NCI-H187 (cell line): ENCODE measurements at places on chromosomes 7 and 10.

GRCh38 chr7:47523401-47523800 lies 58.5 kb downstream of the TNS3 start:
- no peak for DNase-seq

DNA sequence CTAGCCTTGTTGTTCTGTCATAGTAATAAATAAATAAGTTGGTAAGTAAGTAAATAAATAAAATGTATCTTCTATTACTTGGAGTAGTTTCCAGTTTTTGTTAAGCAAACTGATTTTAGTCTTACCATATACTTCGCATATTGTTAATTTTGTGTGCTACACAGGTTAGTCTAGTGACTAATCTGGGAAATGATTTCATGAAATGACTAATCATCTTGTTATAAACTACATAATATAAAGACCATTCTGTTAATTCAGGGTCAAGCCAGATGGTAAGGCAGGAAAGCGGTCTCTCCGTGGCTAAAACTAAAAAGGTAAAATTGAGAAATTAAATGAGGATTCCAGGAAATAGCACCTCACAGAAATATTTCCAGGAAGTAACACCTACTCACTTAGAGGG lies 58.5 kb upstream of the FOXP2 start:
- DNase-seq: no peak

GRCh38 chr10:1696106-1696505 lies 41.2 kb downstream of the ADARB2 start:
- no peak for DNase-seq

DNA sequence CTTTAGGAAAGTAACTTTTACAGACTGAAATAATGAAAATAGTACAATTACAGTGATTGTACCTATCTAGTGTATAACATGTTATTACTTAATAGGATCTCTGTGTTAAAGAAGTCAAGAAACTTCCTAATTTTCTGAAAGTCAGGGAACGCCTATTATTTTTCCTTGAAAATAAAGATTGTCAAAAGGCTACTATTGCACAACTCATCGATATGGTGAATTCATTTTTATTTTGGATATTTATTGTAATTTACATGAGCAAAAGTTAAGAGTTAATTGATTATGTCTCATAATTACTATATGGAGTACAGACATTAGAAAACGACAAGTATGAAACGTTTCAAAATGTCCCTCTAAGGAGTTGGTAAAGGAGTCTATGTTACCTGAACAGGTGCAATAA lies 12.8 kb downstream of the MINDY3 start:
- no peak for DNase-seq

DNA sequence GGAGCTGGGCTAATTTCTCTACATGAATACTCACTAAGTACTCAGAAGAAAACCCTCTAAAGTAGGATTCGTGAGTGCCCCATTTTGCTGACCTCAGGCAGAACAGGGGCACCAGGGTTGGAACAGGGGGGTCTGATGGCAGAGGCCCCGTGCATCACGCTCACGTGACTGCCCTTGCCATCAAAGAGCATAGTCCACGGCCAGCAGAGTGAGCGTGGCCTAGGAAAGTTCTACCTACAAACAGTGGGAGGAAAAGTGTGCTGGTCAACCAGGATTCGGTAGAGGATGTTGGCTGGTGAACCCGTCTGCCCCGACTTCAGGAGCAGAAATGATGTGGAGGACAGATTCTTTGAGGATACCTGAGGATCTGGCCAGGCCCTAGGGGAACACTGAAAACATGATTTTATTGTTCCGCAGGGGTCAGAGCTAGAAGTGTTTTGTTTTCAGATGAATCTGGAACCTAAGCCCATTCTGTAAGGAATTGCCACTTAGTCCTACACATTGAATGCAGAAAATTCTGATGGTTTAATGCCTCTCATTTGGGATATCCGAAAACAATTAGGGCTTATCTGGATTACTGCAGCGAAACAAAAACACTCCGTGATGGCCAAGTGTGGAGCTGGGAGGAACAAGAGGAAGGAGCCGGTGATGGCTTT lies 138.8 kb upstream of the SHH start:
- DNase-seq: no peak

GRCh38 chr7:111485701-111486380 lies 76.5 kb downstream of the IMMP2L start:
- no peak for DNase-seq

DNA sequence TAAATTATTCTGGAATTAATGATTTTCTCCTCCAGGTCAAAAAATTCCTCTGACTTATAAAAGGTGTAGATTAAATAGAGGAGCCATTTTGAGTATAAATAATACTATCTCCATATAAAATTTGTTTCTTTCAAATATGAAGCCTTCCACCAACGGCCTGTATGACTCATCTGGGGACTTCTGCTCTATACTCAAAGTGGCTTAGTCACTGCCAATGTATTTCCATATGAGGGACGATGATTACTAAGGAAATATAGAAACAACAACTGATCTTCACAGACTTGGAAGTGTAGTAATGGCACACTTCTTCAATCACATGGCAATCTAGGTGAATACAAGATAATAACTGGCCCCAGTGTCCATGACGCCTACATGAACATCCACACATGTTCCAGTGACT lies 335.6 kb upstream of the HGF start:
- no peak for DNase-seq

DNA sequence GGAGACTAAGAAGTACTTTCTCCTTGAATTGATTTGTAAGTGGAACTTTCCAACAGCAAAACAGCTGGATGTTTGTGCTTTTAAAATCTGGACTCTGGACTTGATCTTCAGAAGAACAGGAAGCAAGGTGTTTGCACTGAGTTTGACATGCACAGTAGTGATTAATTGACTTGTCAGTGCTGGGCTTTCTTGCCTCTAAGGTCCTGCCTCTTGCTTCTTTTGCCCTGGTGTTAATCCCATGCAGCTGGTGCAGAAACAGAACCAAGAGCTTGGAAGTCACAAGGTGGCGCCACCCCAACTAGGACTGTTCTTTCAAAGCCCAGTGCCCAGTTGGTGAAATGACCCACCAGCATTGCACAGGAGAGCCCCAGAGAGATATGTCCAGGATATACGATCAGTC lies 66.8 kb upstream of the SEPHS1 start:
- DNase-seq: no peak

GRCh38 chr10:35336084-35336831 lies at the start of gene CCNY:
CCNY (plus strand) TSS chr10:35336509; CDS start chr10:35337054, 545 bp downstream.
- DNase-seq: no peak

DNA sequence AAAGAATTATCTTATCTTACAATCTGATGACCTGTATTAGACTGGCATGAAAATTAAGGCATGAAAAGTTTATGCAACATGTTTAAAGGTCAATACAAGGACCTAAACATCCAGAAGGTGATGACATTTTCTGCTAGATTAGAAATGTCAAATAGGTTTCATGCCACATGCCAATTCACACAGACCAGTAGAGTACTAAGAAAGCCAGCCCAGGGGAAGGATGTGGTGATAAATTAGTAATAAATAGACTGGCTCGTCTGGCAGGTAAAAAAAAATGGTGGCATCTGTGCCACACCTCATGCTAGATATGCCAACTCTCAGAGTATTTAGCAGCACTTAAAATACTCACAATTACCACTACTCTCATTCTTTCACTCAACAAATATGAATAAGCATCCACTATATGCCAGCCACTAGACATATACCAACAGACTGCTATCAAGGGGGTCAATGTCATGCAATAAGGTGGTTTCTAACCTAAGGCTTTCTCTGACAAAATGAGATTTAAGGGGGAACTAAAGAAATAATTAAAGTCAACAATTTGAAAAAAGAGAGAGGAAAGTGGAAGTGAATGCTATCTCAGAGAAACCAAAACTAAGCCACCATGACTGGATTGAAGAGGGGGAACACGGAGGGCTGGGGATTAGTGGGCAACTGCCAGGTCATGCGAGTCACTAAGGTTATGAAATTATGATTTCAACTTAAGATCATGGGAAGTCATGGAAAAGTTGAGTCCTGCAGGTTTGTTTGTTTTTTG lies 83.5 kb downstream of the SGMS1 start:
- no peak for DNase-seq

- no peak for DNase-seq
Measured at GRCh38 chr7:1767524-1767923, 97.4 kb downstream of the ELFN1 start.

DNA sequence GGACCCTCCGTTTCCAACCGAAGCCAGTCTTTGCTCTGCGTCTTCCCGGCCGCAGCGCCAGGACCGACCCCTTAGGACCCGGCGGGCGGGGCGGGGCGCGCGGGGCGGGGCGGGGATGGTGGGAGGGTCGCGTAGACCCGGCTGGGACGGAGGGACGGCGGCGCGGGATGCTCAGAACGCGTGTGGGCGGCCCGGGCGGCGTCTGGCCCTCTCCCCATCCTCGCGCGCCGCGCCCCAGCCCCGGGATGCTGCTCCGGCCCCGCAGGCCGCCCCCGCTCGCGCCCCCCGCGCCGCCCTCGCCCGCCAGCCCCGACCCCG lies at the start of gene UTF1:
TSS of gene UTF1 (plus strand) at position 174 of the 318 bp plus-strand sequence. CDS start at position 246, 72 bp downstream.
- DNase-seq: no peak

DNA sequence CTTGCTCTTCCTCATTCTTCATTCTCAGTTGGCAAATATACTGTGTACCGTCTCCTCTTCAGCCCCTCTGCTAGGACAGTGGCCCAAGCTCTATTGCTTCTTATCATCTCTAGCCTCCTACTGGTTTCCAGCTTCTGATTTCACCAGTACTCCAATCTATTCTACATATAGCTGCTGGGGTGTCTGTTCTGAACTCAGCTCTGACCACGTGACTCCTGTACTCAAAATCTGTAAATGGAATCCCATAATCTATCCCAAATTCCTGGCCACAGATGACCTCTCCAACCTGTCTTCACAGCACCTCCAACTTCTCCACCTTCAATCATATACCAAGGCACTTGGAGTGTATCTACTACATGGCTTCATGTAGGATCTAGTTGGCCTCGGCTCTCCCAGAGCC lies 152.9 kb downstream of the NRCAM start:
- DNase-seq: no peak

DNA sequence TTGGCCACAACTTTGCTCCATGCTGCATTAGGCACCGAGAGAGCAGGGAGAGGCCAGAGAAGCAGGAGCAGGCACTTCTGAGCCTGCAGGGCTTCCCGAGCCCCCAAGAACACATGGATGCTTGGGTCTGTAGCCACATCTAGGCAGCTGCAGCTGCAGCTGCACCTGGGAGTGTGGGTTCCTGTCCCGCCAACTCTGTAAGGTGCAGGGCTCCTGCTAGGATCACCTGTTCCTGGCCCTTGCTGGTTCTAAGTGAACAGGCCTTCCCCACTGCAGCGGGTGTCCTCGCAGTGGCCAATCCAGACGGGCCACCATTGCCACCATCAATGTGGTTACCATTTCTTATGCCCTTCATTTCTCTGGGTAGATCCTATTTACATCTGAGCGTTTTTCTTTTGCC lies 330.3 kb downstream of the AUTS2 start:
- no peak for DNase-seq

DNA sequence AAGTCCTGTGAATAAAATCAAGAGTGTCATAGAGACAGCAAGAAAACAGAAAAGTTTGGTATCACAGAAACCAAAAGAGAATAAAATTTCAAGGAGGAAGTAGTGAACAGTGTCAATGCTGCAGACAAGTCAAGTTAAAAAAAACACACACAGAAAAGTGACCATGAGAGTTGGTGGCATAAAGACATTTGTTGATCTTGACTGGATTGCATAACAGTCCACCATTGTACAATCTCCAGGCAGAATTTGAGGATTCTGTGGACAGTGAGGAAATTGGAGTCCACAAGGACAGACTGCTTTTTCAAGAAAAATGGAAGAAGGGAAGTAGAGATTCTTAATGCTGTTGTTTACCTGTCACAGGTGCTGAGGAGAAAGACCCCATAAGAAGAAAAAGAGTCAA lies 412.5 kb downstream of the PLXDC2 start:
- no peak for DNase-seq

DNA sequence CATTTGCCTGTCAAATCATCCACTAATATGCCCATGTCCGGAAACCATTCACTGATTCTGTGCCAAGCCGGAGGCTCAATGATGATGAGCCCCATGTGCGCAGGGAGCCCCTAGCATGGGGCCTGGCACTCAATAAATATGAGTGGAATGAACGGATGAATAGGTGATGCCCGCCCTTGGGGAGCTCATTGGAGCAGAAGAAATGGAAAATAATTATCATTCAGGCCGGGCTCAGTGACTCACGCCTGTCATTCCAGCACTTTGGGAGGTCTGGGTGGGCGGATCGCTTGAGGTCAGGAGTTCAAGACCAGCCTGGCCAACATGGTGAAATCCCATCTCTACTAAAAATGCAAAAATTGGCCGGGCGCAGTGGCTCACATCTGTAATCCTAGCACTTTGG lies 11.0 kb downstream of the RHBDD2 start:
- DNase-seq: no peak

- DNase-seq: no peak
Measured at GRCh38 chr10:121854809-121855445, 72.9 kb downstream of the ATE1 start.

- DNase-seq: no peak
Measured at GRCh38 chr7:52539414-52539813, 496.0 kb upstream of the POM121L12 start.

- no peak for DNase-seq
Measured at GRCh38 chr7:30980194-30980593, 16.4 kb downstream of the GHRHR start.

GRCh38 chr10:70118196-70118595 lies 14.4 kb downstream of the AIFM2 start:
- no peak for DNase-seq

GRCh38 chr7:4014346-4015050 lies 667.6 kb upstream of the FOXK1 start:
- DNase-seq: no peak

GRCh38 chr10:15227611-15228372 lies 59.3 kb upstream of the NMT2 start:
- DNase-seq: no peak

DNA sequence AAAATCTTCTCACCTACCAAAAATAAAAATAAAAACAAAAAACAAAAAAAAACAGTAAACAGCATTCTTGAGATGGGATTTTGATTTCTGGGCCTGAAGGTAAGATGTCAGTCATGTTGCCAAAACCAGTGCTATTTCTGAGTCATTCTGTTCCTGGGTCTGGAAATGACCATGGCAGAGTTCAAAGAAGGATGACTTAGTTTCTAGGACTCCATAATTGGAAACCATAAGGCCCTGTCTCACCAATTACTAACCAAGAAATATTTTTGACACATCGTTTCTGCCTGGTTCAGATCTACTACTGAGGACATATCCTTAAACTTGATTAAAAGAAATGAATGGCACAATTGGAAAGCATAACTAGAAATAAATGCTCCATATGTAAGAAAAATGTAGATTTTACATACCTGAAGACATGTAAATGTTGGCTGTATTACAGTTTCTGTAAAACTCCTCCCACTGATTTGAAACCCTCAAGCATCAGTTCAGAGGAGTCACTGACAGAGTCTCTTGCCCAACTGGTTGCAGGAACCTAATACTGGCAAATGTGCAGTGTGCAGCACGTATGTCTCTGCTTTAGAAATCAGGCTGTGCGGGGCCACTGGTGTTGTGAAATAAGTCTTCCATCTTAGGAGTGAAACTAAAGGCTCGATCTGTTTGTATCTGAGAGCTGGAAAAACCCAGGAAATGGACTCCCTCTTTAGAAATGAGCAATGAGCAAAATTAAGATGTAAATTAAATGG lies 84.8 kb upstream of the EGR2 start:
- no peak for DNase-seq

GRCh38 chr10:133072720-133073390 lies 14.9 kb upstream of the ADGRA1 start:
- no peak for DNase-seq

GRCh38 chr10:69573056-69573806 lies at the start of gene NEUROG3:
NEUROG3 (minus strand) TSS chr10:69573422; CDS start chr10:69573043, 379 bp downstream.
- DNase-seq: no peak

- DNase-seq: no peak
Measured at GRCh38 chr7:106281585-106282318, 3.0 kb downstream of the NAMPT start.

- DNase-seq: no peak
Measured at GRCh38 chr10:116059320-116059719, 213.7 kb downstream of the GFRA1 start.
